SK-MEL-5 (cell line): ENCODE measurements at places on chromosomes 7 and 10.

GRCh38 chr10:103929381-103929921, 11.5 kb upstream of the STN1 start:
- DNase-seq = no peak

DNA sequence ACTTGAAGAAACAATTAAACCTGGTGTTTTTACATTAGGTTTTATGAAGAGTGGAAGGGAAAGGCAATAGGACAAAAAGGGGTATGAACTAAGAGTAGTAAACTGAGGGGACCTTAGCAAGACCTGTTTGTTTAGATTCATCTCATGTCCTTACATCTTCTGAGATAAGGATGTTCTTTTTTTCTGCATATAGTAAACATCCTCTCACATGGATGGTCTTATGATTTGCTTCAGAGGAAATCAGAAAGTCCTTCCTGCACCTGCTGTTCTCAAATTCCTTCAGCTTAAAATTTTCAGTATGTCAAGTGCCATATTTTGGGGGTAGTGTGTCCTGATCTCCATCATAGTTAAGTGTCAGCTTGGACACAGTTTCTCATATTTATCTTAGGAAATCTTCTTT, 232.6 kb downstream of the ADK start:
- DNase-seq = no peak

GRCh38 chr7:91358303-91358702, 94.1 kb downstream of the FZD1 start:
- DNase-seq = peak; percentile 29

DNA sequence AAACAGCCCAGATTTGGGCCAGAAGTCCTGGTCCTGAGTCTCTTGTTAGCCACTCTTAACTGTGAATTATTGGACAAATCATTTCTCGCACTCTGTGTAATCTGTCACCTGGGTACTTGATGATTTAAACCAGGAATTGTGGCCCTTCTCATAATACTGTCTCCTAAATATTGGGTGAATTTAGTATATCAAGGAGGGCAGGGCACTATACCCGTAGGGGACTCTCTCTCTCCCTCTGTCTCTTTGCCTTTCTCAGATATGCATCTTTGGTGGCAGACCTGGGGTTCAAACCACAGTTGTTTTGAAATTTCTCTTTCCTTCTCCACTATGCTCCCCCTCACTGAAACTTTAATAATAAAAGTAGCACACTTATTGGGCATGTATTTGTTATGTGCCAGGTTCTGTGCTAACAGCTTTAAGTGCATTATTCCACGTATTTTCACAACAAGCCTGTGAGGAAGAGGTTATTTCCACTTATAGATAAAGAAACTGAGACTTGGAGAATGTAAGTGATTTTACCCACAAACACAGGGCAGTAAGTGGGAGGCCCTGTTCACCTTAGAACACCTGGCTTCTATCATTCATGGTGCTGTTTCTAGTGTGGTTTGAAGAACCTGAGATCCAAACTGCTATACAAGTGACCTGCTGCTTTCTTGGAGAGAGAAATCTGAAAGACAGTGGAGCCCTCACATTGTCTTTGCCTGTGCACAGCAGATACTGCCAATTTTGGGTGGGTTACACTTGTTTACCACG, 11.8 kb downstream of the FAS start:
- DNase-seq = no peak

DNA sequence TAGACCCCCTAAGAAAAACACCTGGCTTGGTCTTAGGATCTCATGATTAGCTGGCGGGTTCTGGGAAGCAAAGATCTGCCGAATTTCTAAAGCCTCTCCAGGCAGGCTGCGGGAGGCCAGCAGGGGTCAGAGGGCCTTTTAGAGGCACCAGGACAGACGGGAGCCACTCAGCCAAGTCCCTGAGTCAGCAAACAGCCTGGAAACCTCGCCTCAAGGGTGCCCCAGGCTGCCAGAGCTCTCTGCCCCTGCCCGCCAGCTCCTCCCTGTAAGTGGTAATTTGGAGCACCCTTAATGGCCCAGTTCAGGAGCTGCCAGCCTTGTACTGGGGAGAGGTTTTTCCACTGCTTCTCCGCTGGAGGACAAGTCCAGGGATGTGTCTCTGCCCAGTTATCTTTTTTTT, 88.7 kb downstream of the HIP1 start:
- peak; percentile 19 for DNase-seq

DNA sequence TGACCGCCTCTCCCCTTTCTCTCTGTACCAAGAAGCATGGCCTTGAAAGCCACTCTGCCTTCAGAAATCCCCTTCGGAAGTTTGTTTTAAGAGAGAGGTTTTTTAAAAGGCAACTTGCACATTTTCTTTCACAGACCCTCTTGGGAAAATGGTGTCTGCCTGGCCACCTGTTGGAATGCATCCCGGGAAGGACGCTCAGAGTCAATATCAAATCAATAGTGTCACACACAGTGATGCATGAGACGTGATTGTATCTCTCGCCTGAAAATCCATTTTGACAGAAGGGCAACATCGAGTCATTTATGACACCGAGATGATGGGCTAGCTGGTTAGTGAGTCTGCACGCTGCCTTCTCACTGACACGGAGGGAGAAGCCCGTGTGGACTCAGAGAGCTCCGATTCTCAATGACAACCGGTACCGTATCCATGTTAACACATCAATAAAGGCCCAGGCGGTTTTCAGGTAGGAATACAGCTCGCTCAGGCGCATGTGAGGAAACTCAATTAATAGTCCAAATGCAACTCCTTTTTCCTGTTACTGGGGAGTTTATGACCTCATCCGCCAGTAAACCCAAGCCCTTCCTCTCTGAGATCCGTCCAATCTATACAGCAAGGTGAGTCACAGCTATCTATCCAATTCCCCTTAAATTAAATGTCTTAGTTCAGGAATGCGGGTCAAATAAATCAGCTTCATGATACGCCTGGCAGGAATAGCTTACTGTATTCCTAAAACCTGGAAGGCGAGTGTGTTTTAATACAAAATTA, 621.5 kb upstream of the MKI67 start:
- DNase-seq = no peak

DNA sequence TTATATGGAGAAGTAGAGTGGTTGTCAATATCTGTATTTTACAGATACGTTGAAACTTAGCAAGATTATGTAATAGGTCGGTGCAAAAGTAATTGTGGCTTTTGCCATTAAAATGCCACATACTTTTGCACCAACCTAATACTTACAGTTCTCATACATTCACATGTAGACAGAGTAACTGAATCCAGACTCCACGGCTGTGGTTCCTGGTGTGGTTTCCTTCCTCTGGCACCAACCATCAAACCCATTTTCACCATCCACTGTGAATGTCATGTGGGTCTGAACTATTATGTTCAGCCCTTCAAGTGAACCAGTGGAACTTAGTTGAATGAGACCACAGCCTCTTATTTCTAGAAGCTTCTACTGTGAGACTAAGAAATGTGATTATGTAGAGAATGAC, 31.5 kb upstream of the SLIT1 start:
- no peak for DNase-seq

GRCh38 chr10:68121852-68122251, 12.6 kb downstream of the MYPN start:
- no peak for DNase-seq

GRCh38 chr10:64115908-64116643, 594.9 kb downstream of the REEP3 start:
- peak; percentile 58 for DNase-seq

DNA sequence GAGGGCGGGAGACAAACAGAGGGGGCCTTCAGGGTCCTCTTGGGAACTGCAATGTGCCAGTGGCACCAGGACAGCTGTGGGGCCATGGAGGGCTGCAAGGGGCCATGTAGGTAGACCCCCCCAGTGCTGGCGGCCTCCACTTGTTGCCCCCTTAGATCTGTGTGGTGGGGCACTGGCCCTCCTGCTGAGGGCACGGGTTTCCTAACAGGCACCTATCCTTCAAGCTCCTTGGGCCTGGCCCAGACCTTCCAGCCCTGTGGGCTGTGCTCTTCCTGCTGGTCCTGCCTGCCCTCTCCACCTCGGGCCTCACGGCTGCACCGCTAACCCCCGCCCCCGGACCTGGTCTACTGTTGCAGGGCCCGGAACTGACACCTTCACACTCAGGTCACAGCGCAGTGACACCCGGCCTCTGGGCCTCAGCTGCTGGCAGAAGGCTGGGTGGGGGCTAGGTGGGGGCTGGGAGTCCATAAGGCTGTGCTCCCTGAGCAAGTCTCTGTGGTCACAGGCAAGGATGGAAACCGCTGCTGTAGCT, 12.6 kb downstream of the RASGEF1A start:
- DNase-seq = no peak

GRCh38 chr7:127918130-127918529, 113.1 kb downstream of the LRRC4 start:
- DNase-seq = no peak

GRCh38 chr10:103265717-103266329, 11.1 kb upstream of the INA start:
- peak; percentile 54 for DNase-seq

DNA sequence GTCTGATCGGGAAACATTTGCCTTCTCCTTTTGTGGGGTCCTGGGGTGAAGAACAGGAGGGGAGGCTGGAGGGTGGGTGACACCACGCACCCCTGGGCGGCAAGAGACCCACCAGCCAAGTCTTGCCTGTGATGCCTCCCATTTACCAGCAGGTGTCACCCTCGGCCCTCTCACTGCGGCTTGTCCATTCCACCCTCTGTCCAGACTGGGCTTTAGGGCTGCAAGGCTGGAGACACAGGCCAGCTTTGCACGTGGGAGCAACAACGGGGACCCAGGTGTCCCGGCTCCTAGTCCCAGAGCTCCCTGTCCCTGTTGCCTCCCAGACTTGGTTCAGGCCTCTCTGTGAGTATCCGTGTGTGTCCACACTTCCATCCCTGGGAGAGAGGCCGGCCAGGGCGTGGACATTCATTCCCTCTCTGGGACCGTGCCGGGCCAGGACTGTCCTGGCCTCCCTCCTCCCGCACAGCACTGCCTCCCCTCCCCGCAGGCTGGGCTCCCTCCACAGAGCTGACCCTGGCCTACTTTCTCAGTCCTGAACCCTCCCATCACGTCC, 36.2 kb upstream of the GTF2IRD1 start:
- DNase-seq = peak; percentile 78

- DNase-seq = no peak
These were observed 26.7 kb downstream of the GNA12 start for GRCh38 chr7:2817456-2817855.

GRCh38 chr7:28423918-28424514, 11.7 kb downstream of the CREB5 start:
- no peak for DNase-seq

DNA sequence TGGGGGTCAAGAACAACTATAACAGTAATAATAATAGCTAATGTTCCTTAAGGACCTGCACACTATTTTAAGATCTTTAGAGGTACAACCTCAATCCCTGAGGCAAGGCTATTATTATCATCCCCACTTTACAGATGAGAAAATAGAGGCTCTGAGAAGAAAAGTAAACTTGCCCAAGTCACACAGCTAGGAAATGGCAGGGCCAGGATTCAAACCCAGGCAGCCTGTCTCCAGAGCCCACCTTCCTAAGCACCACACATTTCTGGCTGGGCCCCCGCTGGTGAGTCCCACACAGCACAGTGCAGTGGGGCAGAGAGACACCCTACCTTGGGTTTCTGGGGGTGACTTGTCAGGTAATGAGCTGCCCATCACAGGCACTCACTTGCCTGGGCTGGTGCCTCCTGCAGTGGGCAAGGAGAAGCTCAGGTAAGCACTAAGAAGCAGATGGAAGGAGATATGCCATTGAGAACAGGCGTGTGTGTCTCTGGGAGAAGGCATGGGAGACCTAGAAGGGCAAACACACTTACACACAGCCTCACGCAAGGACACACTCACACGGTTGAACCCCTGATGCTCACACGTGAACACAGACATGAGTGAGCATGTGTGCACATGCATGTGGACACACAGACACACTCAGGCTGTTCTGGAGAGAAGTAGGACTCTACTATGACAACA, 104.4 kb upstream of the ZMIZ1 start:
- DNase-seq = no peak

DNA sequence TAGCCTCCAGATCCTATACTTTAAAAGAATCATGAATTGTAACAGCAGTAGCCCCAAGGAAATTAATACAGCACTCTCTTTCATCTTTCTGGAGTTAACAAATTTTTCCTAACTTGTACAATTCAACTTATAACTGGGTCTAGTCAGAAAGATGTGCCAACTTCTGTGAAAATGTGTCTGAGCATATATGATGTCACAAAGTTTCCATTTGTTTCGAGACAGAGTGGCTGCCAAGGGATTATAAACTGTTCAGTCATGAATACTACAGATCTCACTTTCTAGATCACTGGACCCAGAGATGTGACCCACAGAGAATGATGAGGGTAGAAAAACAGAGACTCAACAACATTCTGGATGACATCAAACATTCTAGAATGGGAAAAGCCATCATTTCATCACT, 249.2 kb upstream of the PHF14 start:
- no peak for DNase-seq

- DNase-seq = no peak
These were observed 29.3 kb downstream of the AP3M1 start for GRCh38 chr10:74121368-74121767.

DNA sequence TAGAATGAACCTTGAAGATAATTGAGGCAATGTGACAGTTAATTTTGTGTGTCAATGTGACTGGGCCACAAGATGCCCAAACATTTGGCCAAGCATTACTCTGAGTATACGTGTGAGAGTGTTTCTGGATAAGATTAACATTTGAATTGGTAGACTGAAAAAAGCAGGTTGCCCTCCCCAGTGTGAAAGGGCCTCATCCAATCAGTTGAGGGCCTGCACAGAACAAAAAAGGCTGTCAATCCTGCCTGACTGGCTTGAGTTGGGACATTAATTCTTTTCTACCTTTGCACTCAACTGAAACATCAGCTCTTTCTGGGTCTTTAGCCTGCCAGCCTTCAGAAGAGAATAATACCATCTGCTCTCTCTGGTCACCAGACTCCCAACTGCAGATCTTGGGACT, 56.6 kb upstream of the PDE1C start:
- DNase-seq = no peak

DNA sequence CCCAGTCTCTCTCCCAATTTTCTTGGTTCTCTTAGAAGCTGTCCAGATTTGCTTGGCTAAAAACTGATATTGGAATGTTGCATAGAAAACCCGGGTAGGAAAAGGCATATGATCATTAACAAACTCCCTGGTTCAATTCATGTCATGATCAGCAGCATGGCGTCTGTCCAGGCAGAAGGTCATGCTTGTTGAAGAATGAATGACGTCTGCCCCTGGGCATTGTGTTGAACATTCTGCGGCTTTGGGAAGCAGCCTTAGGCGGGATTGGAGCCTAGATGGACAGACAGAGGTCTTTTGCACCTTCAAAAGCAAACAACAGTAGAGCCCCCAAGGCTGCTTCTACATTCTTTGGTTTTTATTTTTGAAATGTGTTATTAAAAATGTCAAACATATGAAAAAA, 7.7 kb upstream of the MINDY3 start:
- DNase-seq = peak; percentile 22
